ENCODE measurements at places on chromosomes 5 and 9.

DNA sequence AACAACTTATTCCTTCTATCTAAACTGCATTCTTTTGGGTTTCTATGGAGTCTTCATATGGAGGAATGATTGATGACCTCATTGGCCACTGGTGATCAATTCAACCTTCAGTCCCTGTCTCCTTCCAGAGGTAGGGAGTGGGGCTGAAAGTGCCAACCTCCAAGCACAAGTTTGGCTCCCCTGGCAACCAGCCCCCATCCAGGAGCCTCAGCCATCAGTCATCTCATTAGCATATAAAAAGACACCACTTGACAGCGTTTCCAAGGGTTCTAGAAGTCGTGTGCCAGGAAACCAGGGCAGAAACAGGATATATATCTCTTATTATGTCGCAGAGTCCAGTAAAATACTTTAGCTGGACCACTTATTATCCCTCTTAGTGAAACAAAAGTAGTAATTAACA, 9.8 kb downstream of the SLC31A2 start:
- no peak for DNase-seq

GRCh38 chr9:98567540-98568233, 141.0 kb downstream of the GABBR2 start:
- DNase-seq, result no peak

DNA sequence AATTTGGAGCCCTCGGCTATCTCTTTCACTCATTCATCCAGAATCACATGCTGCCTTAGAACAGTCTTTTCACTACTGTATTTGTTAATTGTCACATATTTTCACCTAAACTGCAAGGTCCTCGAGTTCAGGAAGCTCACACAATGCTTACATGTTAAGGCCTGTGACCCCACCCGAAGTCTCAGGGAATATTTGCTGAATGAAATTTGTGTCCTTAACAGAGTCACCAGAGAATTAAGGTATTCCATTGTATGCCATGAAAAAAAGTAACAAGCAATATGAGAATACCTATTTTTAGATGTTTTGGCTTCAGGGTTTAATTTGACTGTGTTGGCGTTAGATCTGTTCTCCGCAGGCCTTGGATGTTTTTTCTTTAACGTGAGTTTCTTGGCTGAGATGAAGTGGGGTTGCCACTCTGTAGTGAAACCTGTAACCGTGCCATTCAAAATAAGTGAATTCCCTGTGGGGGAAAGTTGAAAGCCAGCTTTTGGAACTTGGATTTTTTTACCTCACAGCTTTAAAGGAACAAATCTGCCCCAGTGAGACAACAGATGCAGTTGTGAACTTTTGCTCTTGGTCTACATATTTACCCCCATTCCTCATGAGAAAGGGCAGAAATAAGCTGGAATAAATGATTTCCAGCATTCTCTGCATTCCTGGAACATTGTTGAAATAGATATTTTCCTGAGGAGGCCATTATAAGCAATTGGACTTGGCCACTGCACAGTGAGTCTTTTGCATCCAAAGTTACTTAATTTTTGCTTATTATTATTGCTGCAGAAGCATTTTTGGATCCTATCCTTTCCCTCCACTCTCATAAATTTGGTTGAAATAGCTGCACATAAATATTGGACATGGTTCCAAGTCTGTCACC, 35.9 kb upstream of the FBP1 start:
- DNase-seq, result no peak

DNA sequence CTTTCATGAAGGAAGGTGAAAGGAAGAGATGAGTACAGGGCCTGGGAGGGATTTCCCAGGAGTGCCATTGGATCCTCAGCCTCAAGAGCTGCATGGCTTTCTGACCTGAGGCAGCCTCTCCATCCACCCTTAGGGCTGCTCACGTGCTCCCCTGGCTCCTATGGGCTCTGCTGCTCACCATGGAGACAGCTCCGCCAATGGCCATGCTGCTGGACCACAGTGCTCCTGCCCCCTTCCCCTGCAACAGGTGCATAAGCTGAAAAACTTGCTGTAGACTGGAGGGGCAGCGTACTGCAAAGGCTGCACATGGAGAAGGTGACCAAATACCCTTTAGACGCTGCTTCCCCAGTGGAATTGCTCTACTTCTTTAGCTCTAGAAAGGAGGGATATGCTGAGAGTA, 112.7 kb upstream of the PANK3 start:
- DNase-seq, result no peak

GRCh38 chr5:158303883-158304282, 444.9 kb upstream of the CLINT1 start:
- DNase-seq, result no peak

GRCh38 chr5:36494841-36495601, 111.4 kb upstream of the SLC1A3 start:
- DNase-seq, result no peak

- DNase-seq, result no peak
Observed at GRCh38 chr9:1261879-1262766, 212.0 kb downstream of the DMRT2 start.

GRCh38 chr5:124825983-124826337, 79.5 kb upstream of the ZNF608 start:
- DNase-seq, result no peak

DNA sequence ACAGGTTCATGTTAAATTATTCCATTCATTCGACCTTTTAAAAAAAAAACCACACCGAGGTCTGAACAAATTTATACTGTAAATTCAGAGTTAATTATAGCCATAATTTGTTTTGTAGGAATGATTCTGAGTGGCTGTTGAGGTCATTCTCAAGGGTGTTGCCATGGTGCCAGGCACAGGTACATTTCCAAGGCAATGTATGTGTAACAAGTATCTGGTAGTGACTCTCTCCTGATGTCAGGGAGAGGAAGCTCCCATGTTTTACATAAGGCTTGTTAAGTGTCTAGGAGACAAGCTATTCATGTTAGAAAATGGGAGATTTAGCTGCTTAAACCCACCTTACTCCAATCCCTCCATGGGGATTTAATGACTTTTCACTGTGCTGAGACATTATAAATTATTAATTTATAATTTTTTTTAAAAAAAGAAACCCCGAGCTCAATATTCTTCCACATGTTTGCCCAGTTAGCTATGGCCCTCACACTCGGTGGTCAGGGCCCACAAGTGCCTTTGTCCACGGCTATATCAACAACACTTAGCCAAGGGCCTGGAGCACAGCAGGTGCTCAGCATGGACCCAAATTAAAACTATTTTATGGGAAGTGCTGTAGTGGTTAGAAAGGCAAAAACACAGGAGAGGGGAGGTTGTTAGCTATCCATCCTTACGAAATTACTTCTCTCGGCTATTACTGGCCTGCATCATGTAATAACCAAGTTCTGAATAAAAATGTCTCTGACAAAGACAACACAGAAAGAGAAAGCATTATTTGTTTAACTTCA, 154.6 kb upstream of the GNA14 start:
- no peak for DNase-seq

GRCh38 chr9:93902780-93903655, 52.1 kb downstream of the BARX1 start:
- DNase-seq, result no peak

DNA sequence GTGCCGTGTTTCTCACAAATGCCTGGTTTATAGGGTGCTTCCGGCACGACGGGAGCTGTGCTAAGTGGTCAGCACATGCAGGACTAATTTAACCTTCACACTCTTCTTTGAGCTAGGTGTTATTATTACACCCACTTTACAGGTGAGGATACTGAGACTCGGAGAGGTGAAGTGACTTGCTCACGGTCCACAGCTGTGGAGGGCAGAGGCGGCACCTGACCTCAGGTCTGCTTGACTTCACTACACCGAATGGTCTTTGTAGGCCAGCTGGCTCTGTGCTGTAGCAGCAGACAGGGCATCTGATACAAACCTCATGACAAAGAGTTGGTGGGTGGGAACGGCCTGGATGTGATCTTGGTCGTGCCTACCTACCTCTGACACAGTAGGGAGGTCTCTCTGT, 102.0 kb upstream of the BOD1 start:
- no peak for DNase-seq

GRCh38 chr5:21823588-21823987, 1029.6 kb downstream of the CDH12 start:
- DNase-seq, result no peak

DNA sequence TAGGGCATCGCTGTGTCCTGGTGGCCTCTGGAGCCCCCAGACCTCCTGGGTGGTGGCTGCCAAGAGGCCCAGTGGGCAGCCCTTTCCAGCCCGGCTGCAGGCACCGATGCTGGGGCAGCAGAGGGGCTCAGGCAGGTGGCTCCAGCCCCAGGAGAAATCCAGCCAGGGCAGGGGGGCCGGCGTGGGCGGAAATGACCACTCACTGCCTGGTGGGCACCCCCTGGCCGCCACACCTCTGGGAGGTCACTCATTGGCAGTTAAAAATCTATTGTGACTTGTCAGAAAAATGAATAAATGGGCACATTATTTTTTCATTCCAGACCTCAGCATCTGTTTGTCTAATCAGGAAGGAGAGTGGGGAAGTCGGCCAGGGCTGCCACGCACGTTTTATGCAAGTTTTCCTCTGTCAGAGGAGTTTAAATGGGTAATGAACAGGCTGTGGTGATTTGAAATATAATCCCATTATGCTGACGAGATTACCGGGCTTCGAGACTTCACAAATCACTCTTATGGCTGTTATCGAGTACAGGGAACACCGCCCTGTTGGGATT, 171.9 kb downstream of the GAPVD1 start:
- DNase-seq, result no peak

DNA sequence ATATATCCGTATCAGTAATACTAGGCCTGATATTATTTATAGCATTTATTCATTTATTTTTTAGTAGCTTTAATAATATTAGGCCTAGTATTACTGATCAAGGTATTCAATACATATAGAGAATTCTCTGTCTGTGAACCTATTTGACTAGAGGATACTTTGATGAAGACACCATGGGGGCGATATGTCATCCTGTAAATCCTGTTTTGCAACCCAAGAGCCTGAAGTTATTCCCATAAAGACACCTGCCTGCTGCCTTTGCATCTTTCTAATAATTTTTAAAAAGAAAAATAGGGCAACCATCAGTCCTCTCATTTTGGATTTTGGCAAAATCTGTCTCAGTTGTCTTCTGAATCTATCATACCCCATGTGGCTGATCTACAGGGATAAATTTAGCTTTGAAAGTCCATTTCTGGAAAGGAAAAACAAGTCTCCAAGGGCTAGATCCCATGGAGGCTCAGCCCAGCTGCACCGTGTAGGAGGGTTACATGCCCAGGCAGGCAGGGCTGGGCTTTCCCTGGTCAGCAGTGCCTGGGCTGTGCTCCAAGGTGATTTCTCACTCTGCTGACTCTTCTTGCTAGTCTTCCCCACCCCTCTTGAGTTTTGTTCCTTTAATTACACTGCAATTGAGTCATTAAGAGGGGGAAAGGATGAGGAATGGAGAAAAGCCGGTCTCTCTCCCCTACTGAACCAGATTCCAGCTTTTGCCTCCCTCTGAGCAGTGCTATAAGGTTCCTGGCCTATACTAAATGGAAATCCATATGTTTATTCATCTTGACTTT, 169.0 kb downstream of the TRIM32 start:
- DNase-seq, result no peak

DNA sequence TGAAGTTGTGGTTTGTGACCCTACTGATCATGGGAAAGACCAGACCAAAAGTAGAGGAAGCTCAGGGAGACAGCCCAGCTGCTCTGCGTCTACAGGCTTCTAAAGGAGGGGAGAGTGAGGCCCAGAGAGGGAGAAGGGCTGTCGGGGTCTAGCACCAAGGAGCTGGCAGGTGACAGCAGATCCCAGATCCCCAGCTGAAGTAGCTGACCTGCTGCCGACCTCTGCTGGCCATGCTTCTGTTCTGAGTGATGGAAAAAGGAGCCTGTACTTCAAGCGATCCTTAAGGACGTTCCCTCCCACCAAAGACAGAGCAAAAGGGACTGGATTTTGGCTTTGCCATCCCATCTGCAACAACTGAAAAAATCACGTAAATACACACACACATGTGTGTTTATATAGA, 22.7 kb upstream of the QSOX2 start:
- no peak for DNase-seq

- no peak for DNase-seq
Observed at GRCh38 chr5:149036970-149037369, 25.9 kb downstream of the SH3TC2 start.

- no peak for DNase-seq
Observed at GRCh38 chr9:137801023-137801319, 76.6 kb upstream of the CACNA1B start.

- DNase-seq, result no peak
Observed at GRCh38 chr9:120383611-120383998, 196.4 kb downstream of the CDK5RAP2 start.

DNA sequence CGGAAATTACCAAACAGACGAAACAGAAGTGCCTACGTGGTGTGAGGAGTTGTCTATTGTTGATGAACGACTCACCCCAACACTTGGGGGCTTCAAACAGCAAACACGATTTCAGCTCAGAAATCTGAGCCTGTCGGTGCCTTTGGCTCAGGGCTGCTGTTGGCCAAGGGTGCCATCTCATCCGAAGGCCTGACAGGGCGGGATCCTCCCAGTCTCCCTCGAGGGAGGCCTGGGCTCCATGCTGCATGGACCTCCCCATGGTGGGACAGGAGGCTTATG, 1.3 kb downstream of the LRRC14B start:
- no peak for DNase-seq

DNA sequence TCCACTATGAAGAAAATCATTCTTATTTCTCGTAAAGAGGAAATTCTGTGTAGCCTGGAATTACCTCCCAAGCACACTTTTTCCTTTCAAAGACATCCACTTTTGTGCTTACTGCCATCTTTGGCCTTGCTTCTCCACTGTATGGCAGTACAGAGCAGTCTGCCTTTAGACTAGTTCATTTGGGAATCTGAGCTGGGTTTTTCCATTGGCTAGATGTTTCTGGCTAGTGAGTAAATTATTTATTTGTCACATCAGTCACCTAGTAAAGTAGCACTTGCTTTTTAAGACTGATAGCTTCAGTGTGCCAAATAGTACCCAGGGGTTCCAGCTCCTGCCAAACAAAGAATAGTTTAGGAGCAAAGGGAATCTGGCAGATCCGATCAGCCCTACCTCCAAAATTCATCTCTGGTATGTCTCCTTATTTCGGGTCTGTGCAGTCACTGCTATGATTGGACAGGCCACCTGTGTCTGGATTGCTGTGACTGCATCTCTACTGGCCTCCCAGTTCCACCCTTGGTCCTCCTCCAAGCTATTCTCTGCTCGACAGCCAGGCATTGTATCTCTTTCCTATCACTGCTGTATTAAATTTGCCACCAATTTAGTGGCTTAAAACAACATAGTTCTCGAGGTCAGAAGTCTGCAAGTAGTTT, 97.6 kb downstream of the NUDT12 start:
- no peak for DNase-seq

DNA sequence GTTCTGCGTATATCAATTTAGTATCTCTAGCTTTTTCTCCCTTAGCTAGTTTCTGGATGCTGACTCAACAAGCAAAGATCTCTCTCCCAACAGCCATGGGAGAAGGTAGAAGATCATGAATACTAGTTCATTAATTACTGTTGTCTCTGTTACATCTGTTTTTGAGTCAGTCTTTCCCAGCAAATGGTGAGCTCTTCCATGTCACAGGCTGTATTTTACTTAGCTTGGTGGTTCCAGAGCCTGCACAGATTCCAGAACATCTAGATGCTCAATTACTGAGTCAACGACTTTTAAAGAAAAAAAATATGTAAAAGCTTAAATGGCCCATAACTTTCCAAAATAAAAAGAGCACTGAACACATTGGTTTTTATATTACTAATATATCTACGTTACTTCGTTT, 307.2 kb downstream of the NSG2 start:
- DNase-seq, result no peak
